ENCODE measurements at places on chromosomes 16 and 17.
A peak's percentile ranks its signal among the peaks of the same experiment; 100 is the strongest.

- peaks cover 4% of the 10 kb centered on the region for H3K4me1 ChIP-seq
- no peak overlapping the region for H3K27ac ChIP-seq
- H3K36me3 ChIP-seq, result no peaks in the 10 kb centered on the region
Measured at GRCh38 chr17:74943808-74944522, 8.3 kb downstream of the OTOP3 start.

- peak overlapping the region; percentile 3 for H3K27ac ChIP-seq
- H3K4me1 ChIP-seq, result peaks cover 9% of the 10 kb centered on the region
- H3K4me3 ChIP-seq, result no peak overlapping the region
- no peak for DNase-seq
Measured at GRCh38 chr16:85998868-85999729, 100.1 kb downstream of the IRF8 start.

DNA sequence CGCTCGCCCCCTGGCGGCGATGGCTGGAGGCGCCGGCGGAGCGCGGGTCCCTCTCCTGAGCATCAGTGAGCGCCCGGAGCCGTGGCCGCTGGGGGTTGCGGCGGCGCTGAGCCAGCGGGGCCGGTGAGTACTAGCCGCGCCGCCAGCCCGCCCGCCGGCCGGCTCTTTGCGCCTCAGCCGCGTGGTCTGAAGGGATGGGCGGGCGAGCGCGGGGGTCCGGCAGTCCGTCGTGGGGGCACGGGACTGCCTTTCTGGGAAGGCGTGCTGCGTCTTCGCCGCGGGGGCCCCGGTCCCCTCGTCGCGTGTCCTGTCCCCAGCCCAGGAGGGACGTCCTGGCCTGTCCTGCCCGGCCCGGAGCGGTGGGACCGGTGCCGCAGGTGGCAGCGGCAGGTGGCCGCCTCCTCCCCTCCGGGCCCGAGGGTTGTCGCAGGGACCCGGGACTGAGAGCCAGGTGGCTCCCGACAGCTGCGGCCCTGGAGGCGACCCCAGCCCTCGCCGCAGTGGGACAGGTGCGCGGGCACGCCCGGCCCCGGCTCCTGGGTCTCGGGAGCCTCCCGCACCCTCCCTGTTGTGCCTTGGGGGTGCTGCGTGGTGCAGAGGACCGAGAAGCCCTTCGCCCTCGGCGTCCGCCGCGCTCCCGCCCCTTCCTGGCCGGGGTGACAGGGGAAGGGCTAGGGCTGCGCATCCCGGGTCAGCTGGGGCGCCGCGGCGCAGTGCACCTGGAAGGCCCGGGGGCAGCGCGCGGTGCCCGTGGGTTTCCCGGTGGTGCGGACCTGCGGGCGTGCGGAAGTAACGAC lies at the start of gene SPECC1:
Gene SPECC1 (plus strand): TSS at position 58 of the 797 bp plus-strand sequence. CDS start 87,293 bp downstream, outside the sequence.
- H3K36me3 ChIP-seq, result peaks cover 10% of the 10 kb centered on the region
- DNase-seq, result peak; percentile 92
- H3K4me3 ChIP-seq, result peak within 1 kb of the TSS; percentile 93
- H3K27ac ChIP-seq, result peak within 1 kb of the TSS; percentile 76
- peaks cover 44% of the 10 kb centered on the region for H3K27me3 ChIP-seq

- no peak overlapping the region for H3K27ac ChIP-seq
- H3K27me3 ChIP-seq, result no peaks in the 10 kb centered on the region
- DNase-seq, result no peak
- peaks cover 24% of the 10 kb centered on the region for H3K4me1 ChIP-seq
- peaks cover 6% of the 10 kb centered on the region for H3K36me3 ChIP-seq
Measured at GRCh38 chr17:76253841-76254240, 11.3 kb upstream of the UBALD2 start.

DNA sequence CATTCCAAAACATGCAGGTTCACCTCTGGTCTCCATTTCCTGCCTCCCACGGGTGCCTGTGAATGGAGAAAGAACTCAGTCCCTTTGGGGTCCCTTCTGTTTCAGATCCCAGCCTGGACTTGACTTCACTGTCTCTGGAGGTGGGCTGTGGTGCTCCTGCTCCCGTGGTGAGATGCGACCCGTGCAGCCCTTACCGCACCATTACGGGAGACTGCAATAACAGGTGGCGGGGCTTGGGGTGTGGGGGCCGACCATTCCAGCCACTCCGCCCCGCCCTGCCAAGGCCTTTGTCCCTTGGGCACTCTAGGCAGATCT lies 10.5 kb downstream of the LPO start:
- no peak overlapping the region for H3K27ac ChIP-seq
- peaks cover 12% of the 10 kb centered on the region for H3K27me3 ChIP-seq
- peak overlapping the region; percentile 73 for H3K4me3 ChIP-seq
- no peak for DNase-seq
- H3K4me1 ChIP-seq, result peaks cover 6% of the 10 kb centered on the region

GRCh38 chr17:5861854-5862253 lies 208.3 kb upstream of the WSCD1 start:
- no peak for DNase-seq
- no peaks in the 10 kb centered on the region for H3K4me1 ChIP-seq
- no peaks in the 10 kb centered on the region for H3K36me3 ChIP-seq
- H3K27ac ChIP-seq, result no peak overlapping the region
- peaks cover 48% of the 10 kb centered on the region for H3K27me3 ChIP-seq
- no peak overlapping the region for H3K4me3 ChIP-seq

- no peaks in the 10 kb centered on the region for H3K4me1 ChIP-seq
- no peaks in the 10 kb centered on the region for H3K27me3 ChIP-seq
- H3K27ac ChIP-seq, result no peak overlapping the region
- DNase-seq, result no peak
- H3K36me3 ChIP-seq, result peaks cover 5% of the 10 kb centered on the region
- no peak overlapping the region for H3K4me3 ChIP-seq
Measured at GRCh38 chr17:81196505-81197408, 26.0 kb downstream of the CEP131 start.

DNA sequence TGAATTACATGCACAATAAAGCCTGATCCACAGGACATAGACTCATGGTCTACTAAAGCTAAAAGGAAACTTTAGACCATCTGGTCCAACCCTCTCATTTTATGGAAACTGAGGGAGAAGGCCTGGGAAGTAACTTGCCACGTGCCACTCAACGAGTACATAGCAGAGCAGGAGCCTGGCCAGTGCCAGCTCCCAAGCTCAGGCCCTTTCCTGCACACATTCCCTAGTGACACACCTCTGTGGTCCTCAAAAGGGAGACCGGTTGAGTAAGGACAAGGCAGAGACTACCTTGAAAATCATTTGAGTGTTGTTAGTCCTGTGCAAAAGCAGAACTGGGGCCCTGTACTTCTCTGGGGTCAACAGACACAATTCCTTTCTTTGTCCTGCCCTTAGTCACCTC lies 2.8 kb downstream of the CCL4L2 start:
- H3K27me3 ChIP-seq, result no peaks in the 10 kb centered on the region
- H3K36me3 ChIP-seq, result no peaks in the 10 kb centered on the region
- peak overlapping the region; percentile 92 for H3K27ac ChIP-seq
- H3K4me1 ChIP-seq, result peaks cover 58% of the 10 kb centered on the region
- H3K4me3 ChIP-seq, result peak overlapping the region; percentile 75
- no peak for DNase-seq

GRCh38 chr16:24807301-24807700 lies 38.5 kb upstream of the SLC5A11 start:
- no peak for DNase-seq
- no peaks in the 10 kb centered on the region for H3K4me1 ChIP-seq
- peaks cover 74% of the 10 kb centered on the region for H3K36me3 ChIP-seq

- no peak for DNase-seq
- no peaks in the 10 kb centered on the region for H3K27me3 ChIP-seq
- H3K4me3 ChIP-seq, result peak overlapping the region; percentile 71
- H3K36me3 ChIP-seq, result peaks cover 28% of the 10 kb centered on the region
Measured at GRCh38 chr17:77410470-77410869, 269.7 kb downstream of the SEC14L1 start.

DNA sequence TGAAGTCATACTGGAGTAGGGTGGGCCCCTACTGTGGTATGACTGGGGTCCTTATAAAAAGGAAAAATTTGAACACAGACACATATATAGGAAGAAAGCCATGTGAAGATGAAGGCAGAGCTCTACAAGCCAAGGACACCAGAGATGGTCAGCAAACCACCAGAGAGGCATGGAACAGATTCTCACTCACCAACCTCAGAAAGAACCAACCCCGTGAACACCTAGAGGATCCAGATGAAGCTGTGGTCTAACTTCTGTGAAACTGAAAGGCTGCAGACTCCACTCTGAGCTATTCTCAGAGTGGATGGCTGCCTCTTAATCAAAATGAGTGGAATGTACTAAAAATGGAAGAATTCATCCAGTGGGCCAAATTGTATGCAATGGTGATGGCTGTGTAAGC lies 149.6 kb downstream of the ABCA8 start:
- H3K27me3 ChIP-seq, result peaks cover 48% of the 10 kb centered on the region
- DNase-seq, result no peak
- H3K4me1 ChIP-seq, result no peaks in the 10 kb centered on the region
- H3K36me3 ChIP-seq, result no peaks in the 10 kb centered on the region

DNA sequence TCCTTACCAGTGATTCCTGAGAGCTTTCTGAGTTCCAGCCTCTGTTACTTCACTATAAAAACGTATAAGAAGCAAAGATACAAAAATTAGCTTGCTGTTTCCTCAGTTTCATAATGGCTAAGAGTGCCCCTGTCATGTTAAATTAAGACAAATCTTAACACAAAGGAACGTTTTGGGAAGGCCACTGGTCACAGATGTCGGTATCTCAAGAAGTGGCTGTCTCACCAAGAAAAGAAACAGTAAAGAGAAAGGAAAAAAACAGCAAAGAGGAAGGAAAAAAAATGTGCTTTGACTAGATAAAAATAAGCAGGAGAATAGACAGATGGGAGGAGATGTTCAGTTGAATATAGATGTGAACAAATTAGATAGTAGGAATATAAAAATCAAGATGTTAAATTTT lies 94.8 kb upstream of the AKTIP start:
- H3K27ac ChIP-seq, result no peak overlapping the region
- DNase-seq, result no peak
- no peaks in the 10 kb centered on the region for H3K27me3 ChIP-seq

- no peaks in the 10 kb centered on the region for H3K36me3 ChIP-seq
- no peaks in the 10 kb centered on the region for H3K4me1 ChIP-seq
- peaks cover 65% of the 10 kb centered on the region for H3K27me3 ChIP-seq
- no peak overlapping the region for H3K27ac ChIP-seq
- no peak for DNase-seq
Measured at GRCh38 chr16:24396350-24397271, 140.5 kb downstream of the CACNG3 start.

- no peak overlapping the region for H3K4me3 ChIP-seq
- H3K27ac ChIP-seq, result no peak overlapping the region
- no peaks in the 10 kb centered on the region for H3K4me1 ChIP-seq
Measured at GRCh38 chr16:72162105-72162692, 9.8 kb downstream of the PMFBP1 start.

GRCh38 chr16:28300327-28300726 lies 8.0 kb downstream of the SBK1 start:
- DNase-seq, result no peak
- no peak overlapping the region for H3K4me3 ChIP-seq
- H3K36me3 ChIP-seq, result peaks cover 24% of the 10 kb centered on the region

- no peaks in the 10 kb centered on the region for H3K4me1 ChIP-seq
- no peak for DNase-seq
- H3K36me3 ChIP-seq, result peaks cover 3% of the 10 kb centered on the region
- no peak overlapping the region for H3K27ac ChIP-seq
- H3K27me3 ChIP-seq, result peaks cover 31% of the 10 kb centered on the region
Measured at GRCh38 chr16:31819386-31819785, 54.2 kb upstream of the ZNF267 start.

DNA sequence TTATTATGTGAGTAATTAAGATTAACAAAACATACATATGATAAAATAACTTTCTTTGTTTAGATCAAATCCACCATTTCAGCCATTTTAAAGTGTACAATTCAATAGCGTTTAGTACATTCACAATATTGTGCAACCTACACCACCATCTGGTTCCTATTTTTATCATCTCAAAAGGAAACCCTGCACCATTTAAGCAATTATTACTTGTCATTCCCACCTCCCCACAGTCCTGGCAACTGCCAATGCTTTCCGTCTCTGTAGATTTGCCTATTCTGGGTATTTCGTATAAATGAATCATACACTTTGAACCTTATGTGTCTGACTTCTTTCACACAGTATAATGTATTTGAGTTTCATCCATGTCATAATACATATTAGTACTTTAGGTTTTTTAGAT lies 162.5 kb upstream of the CNTNAP4 start:
- no peaks in the 10 kb centered on the region for H3K36me3 ChIP-seq
- no peak overlapping the region for H3K27ac ChIP-seq
- no peak overlapping the region for H3K4me3 ChIP-seq
- no peak for DNase-seq

- H3K4me1 ChIP-seq, result peaks cover 24% of the 10 kb centered on the region
Measured at GRCh38 chr17:57086069-57086930, 1.3 kb downstream of the AKAP1 start.

- no peaks in the 10 kb centered on the region for H3K4me1 ChIP-seq
- peaks cover 10% of the 10 kb centered on the region for H3K36me3 ChIP-seq
- no peak overlapping the region for H3K27ac ChIP-seq
- H3K4me3 ChIP-seq, result no peak overlapping the region
- no peaks in the 10 kb centered on the region for H3K27me3 ChIP-seq
- no peak for DNase-seq
Measured at GRCh38 chr17:18218756-18219415, 6.5 kb upstream of the LLGL1 start.

GRCh38 chr16:87698676-87699199 lies 67.0 kb downstream of the KLHDC4 start:
- DNase-seq, result no peak
- H3K36me3 ChIP-seq, result peaks cover 3% of the 10 kb centered on the region
- peaks cover 36% of the 10 kb centered on the region for H3K4me1 ChIP-seq
- H3K27me3 ChIP-seq, result no peaks in the 10 kb centered on the region
- H3K4me3 ChIP-seq, result peak overlapping the region; percentile 61

GRCh38 chr16:84610376-84610775 lies 7.5 kb downstream of the COTL1 start:
- H3K27me3 ChIP-seq, result no peaks in the 10 kb centered on the region
- H3K36me3 ChIP-seq, result peaks cover 40% of the 10 kb centered on the region
- peak overlapping the region; percentile 64 for H3K4me3 ChIP-seq
- no peak for DNase-seq
- H3K4me1 ChIP-seq, result peaks cover 82% of the 10 kb centered on the region

DNA sequence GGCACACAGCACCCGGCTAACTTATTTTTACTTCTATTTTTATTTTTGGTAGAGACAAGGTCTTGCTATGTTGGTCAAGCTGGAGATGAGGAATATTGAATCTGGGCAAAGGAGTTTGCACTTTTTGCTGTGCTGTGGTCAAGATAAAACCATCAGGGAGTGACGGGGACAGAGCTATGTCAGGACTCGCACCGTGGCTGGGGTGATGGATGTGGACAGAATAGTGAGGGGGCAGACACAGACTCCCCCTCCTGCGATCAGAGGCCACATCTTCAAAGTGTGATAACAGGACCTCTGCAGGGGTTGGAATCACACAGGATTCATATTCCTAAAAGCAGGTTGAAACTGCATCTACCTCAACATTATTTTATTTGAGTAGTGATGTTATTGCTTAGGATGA lies 25.6 kb downstream of the IL21R start:
- H3K27me3 ChIP-seq, result no peaks in the 10 kb centered on the region
- DNase-seq, result no peak
- H3K36me3 ChIP-seq, result peaks cover 67% of the 10 kb centered on the region
- H3K4me1 ChIP-seq, result peaks cover 34% of the 10 kb centered on the region
- no peak overlapping the region for H3K4me3 ChIP-seq

GRCh38 chr16:20744922-20745440 lies 3.4 kb upstream of the THUMPD1 start:
- H3K27ac ChIP-seq, result no peak overlapping the region
- peaks cover 21% of the 10 kb centered on the region for H3K36me3 ChIP-seq
- DNase-seq, result no peak
- H3K4me1 ChIP-seq, result peaks cover 11% of the 10 kb centered on the region

Data from effector memory CD8-positive, alpha-beta T cell (primary cell).